ENCODE measurements at places on chromosomes 5 and 9.

GRCh38 chr5:43099640-43100039 lies 21.1 kb upstream of the ZNF131 start:
- no peak for DNase-seq

DNA sequence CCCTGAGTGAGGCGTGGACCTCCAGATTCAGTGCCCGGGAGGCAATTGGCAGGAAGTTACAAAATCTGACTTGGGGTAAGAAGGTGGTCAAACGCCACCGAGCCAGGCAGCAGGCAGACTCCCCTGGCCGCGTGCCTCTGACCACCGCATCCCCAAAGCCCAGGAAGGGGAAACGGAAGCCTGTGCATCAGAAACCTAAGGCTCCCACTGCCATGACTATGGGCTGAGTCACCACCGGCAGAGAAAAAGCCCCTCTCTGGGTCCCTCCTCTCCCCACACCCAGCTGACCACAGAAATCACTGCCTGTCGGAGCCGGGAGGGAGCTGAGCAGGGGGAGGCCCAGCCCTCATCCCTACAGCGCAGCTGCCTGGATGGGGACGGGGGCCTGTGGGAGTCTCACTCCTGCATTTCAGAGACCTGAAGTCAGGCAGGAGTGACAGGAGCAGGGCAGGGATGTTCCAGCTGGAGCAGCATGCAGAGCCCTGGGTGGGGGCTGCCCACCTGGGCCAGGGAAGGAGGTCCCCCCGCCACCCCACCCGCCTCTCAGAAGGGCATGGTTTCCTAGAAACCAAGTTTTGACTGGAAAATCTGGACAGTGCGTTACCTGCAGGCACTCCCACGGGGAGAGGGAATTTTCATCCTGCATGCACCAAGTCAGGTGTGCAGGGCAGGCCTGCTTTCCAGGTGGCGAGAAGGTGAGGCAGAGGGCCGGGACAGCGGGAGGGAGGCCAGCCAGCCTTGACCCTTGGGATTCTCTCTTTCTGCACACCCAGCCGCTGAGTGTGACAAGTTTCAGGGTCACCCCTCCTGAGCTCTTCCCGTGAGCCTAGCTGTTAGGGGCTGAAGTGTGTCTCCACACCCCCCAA lies 68.2 kb downstream of the LRSAM1 start:
- DNase-seq = no peak

DNA sequence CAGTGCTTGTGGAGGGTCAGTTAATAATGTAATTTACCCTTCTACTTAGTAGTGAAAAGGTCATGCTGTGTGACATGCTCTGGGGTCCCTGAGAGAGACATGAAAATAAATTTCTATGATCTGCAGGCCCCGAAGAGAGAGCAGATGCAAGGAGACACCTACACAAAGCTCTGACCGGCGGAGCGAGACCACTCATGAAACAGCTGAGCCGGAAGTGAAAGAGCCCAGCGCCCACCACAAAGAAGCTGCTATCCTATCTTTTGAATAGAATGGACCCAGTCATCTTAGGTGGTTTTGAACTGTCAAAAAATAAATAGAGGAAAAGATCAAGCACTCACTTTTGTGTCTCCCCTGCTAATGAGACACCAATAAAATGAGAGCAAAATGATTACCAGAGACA lies 190.0 kb downstream of the MED10 start:
- no peak for DNase-seq

DNA sequence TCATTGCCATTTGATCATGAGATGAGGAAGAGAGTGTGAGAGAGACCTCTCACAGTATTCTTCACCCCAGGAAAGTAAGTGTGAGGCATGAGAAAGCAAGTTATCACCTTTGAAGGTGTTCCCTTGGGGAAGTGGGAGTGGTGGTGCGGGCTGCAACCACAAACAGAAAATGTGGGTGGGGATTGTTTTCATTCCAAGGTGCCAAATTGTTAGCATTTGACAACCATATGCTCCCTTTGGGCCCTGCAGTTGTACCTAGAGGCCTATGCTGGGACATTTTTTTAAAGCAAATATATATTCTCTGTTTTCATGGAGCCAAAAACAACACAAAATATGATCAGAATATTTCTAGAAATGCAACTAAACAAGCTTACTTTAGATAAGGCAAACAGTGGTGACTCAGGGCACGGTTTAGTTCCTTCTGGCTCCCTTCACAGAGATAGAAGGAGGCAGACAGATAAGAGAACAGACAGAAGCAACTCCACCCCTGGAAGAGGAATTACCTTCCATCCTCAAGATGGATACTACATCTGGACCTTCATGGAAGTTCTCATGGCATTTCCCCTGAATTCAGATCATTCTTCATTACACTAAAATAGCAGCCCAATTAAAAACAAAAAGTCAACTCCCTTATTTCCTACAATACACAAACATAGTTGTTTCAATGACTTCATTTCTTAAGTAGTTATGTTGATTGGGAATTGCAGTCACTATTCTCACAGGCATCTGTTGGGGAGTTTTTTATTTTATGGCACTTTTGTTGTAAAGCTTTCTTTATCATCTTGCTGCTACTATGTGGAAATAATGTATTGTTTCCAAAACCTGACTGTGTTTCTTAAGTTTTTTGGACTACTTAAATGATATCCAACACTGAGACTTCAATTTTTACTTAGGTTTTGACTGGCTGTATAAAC lies 416.6 kb downstream of the PLK2 start:
- DNase-seq = no peak

GRCh38 chr9:35105571-35106342 lies 2.8 kb upstream of the STOML2 start:
- no peak for DNase-seq

DNA sequence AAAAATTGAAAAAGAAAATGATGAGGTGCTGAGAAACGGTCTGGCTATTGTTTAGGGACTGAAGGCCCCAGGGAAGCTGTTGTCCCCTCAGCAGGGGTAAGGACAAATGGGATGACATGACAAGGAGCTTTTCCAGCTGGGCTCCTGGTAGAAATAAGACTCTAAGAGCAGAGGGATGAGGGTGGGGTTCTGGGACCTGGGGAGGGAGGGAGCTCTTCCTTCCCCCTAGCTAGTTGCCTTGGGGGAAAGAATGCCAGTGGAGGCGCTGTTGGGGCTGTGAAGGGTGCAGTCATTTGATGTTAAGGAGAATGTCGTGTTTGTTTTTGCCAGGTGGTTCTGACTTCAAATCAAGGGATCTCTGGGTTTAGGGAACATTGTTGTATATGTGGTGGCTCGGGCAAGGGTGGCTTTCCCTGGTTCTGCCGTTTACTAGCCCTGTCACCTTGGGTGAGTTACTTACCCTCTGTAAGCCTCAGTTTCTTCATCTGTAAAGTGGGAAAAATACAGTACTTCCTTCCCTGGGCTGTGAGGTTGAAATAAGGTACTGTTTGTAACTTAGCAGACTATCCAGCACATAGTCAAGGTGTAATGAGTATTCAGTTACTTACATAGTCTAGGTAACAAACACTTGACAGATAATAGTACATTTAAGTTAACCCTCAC lies 47.8 kb downstream of the WWC1 start:
- no peak for DNase-seq

GRCh38 chr9:126504977-126505455 lies 108.7 kb upstream of the LMX1B start:
- DNase-seq = no peak

GRCh38 chr9:107453479-107453878 lies 36.1 kb downstream of the KLF4 start:
- DNase-seq = no peak

DNA sequence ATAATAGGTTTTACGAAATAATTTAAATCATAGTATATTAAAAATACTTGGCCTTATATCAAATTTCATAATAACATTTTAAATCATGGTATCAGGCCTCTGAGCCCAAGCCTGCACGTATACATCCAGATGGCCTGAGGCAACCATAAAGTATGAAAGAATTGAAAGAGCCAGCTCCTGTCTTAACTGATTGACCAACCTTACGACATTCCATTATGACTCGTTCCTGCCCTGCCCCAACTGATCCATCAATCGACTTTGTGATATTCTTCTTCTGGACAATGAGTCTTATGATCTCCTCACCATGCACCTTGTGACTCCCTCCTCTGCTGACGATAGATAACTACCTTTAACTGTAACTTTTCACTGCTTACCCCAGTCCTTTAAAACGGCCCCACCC lies 545.0 kb downstream of the MTRR start:
- no peak for DNase-seq

DNA sequence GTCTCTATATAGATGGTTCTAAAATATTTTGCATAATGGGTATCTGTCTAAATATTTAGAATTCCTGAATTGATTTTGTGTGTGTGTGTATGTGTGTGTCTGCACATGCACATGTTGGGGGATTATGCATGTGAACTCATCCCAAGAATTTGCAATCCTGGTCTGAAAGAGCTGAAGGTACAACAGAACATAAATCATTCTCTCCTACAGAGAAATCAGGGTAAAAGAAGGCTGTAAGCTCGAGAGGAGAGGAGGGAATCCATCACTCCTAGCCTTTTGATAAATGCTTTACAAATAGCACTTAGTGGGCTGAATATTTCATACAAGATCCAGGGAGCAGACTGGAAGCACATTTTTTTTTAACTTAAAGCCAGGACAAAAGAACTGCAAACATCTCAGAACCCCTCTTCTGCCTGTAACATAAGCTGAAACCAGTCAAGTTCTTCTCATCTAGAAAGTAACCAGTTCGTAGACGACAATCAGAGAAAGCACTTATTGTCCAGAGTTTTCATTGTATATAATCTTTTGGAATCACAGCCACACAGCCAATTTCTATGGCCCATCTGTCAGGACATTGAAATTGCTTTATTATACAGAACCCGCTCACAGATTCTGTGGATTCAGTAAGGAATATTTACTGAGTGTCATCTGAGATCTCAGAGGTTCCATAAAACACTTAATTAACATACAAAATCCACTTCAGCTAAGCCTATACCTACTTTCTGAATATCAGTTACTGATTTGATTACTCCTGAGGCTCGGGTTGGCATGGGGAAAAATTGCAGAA lies 541.4 kb upstream of the ZNF462 start:
- no peak for DNase-seq

DNA sequence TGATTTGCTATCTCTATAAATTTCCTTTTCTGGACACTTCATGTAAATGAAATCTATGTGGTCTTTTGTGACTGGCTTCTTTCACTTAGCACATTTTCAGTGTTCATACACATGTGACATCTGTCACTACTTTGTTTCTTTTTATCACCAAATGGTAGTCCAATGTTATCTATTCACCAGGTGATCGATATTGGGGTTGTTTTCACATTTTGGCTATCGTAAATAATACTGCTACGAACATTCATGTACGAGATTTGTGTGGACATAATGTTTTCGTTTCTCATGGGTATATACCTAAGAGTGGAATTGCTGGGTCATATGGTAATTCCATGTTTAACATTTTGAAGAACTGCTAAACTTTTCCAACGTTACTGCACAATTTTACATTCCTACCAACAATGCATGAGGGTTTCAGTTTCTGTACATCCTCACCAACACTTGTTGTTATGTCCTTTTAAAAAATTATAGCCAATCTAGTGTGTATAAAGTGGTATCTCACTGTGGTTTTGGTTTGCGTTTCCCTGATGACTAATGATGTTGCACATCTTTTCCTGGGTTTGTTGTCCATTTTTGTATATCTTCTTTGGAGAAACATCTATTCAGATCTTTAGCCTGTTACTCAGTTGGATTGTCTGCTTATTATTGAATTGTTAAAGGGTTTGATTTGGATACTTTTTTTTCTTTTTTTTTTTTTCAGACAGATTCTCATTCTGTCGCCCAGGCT lies 263.0 kb downstream of the PDZD2 start:
- DNase-seq = no peak

GRCh38 chr9:98637381-98637780 lies 71.4 kb downstream of the GABBR2 start:
- DNase-seq = no peak

- DNase-seq = no peak
Measured at GRCh38 chr5:18662231-18662630, 1028.0 kb downstream of the TAF11L14 start.

- no peak for DNase-seq
Measured at GRCh38 chr5:32828492-32828891, 117.4 kb downstream of the NPR3 start.

- DNase-seq = no peak
Measured at GRCh38 chr9:75200892-75201470, 112.7 kb downstream of the OSTF1 start.

DNA sequence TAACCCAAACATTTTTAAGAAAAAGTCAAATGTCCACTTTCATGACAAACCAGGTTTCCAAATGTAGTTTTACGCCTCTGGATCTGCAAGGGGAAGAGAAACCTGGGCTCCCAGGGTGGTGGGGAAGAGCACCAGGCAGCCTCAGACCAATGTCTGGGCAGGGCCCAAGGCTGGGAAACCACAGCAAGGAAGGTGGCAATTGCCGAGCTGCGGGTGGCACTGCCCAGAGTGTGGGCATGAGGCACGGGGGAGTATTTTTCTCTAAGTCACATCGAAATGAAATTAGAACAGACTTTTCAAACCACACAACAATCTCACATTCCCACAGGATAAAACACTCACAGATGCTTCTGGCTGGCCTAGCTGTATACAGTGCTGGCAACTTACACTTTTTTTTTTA lies 32.6 kb upstream of the RASGEF1C start:
- no peak for DNase-seq

GRCh38 chr9:101130054-101130453 lies 101.5 kb downstream of the PLPPR1 start:
- DNase-seq = no peak

GRCh38 chr9:36276781-36277181 lies 18.5 kb upstream of the GNE start:
- no peak for DNase-seq

DNA sequence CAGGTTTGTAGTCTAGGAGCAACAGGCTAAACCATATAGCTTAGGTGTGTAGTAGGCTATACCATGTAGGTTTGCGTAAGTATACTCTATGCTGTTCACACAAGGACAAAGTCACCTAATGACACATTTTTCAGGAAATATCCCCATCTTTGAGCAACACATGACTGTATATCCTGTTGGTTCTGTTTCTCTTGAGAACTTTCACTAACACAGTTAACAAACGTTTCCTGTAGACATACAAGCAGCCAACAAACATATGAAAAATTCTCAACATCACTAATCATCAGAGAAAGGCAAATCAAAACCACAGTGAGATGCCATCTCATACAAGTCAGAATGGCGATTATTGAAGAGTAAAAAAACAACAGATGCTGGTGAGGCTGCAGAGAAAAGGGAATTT lies 68.2 kb downstream of the NR2F1-AS1 start:
- DNase-seq = no peak

GRCh38 chr5:135204151-135204600 lies 170.1 kb upstream of the PITX1 start:
- DNase-seq = no peak

- DNase-seq = no peak
Measured at GRCh38 chr9:136525841-136526499, 19.9 kb downstream of the NOTCH1 start.

- DNase-seq = no peak
Measured at GRCh38 chr5:153530357-153531143, 40.1 kb downstream of the GRIA1 start.

DNA sequence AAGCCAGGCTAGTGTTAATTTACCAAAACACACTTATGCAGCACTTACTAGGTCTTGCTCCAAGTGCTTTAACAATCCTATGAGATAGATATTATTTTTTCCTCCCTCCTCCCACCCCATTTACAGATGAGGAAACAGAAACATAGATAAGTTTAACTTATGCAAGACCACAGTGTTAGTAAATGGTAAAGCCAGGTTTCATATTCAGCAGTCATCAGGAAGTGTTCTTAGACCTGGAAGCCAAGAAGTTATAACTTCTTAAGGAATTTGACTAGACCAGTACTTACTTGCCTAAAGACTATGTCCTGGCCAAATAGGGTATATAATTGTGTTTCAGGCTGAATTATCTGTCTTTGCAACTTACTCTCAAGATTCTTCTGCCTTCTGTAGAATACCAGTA lies 15.9 kb downstream of the ABHD17B start:
- no peak for DNase-seq
